Naive B cell (primary cell): ENCODE measurements at places on chromosomes 4 and X. TPM values are rescaled to one million over a fixed set of nuclear protein-coding genes. Genes with fewer than 3 reads are reported as not detected.

The PDZD4 gene
- not detected for polyA plus RNA-seq

The SPON2 gene
- polyA plus RNA-seq, result 4.1 TPM

The ETDA gene
- not detected for polyA plus RNA-seq

The NUDT10 gene
- polyA plus RNA-seq, result not detected

The STK26 gene
- polyA plus RNA-seq, result 49.0 TPM

The METTL14 gene
- polyA plus RNA-seq, result 28.8 TPM

The ZNF157 gene
- 0.73 TPM for polyA plus RNA-seq

The ADGRL3 gene
- polyA plus RNA-seq, result not detected

The RASGEF1B gene
- polyA plus RNA-seq, result 47.2 TPM

The ABRAXAS1 gene
- 15.7 TPM for polyA plus RNA-seq

The HSFX3 gene
- not detected for polyA plus RNA-seq

The JADE1 gene
- 39.5 TPM for polyA plus RNA-seq

The LNX1 gene
- polyA plus RNA-seq, result 0.62 TPM

The DUX4 gene
- not detected for polyA plus RNA-seq

The ART3 gene
- not detected for polyA plus RNA-seq

The DGKK gene
- polyA plus RNA-seq, result not detected

The RTL5 gene
- not detected for polyA plus RNA-seq

The DCLK2 gene
- polyA plus RNA-seq, result 0.40 TPM

The SRD5A3 gene
- 9.6 TPM for polyA plus RNA-seq

The STATH gene
- not detected for polyA plus RNA-seq

The SULT1E1 gene
- not detected for polyA plus RNA-seq

The SH3BGRL gene
- polyA plus RNA-seq, result 492 TPM

The NPFFR2 gene
- not detected for polyA plus RNA-seq

The LINC00632 gene
- polyA plus RNA-seq, result 0.25 TPM

The CSAG2 gene
- polyA plus RNA-seq, result not detected

The PRDM8 gene
- polyA plus RNA-seq, result 2.4 TPM

The CT47A7 gene
- polyA plus RNA-seq, result not detected

The HTR2C gene
- polyA plus RNA-seq, result not detected

The HPGD gene
- 0.26 TPM for polyA plus RNA-seq

The TNMD gene
- polyA plus RNA-seq, result not detected

The WAS gene
- polyA plus RNA-seq, result 16.9 TPM

The HSFX4 gene
- polyA plus RNA-seq, result not detected

The AMBN gene
- not detected for polyA plus RNA-seq

The MAGEB1 gene
- not detected for polyA plus RNA-seq

The RASL11B gene
- not detected for polyA plus RNA-seq
